ENCODE measurements at places on chromosomes 5 and 9.

DNA sequence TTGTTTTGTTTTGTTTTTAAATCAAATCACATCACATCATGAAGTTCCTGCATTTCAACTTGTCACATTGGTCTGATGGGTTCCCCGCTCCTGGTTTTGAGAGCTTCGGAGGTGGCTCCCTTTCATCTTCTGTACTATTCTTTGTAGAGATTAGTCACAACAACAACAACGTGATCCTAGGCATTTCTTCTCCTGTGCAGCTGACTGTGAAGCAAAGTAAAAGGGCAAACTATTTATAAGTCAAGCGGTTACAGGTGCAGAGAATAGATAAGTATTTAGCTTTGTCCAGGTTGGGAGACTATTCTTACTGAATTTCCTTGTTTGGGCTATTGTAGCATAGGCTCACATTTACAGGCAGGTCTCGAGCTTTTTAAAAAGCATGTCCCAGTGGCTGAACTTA, 197.7 kb upstream of the CDKN2B start:
- no peak for DNase-seq

- DNase-seq: no peak
Measured at GRCh38 chr5:81395262-81395661, 1.3 kb upstream of the ACOT12 start.

DNA sequence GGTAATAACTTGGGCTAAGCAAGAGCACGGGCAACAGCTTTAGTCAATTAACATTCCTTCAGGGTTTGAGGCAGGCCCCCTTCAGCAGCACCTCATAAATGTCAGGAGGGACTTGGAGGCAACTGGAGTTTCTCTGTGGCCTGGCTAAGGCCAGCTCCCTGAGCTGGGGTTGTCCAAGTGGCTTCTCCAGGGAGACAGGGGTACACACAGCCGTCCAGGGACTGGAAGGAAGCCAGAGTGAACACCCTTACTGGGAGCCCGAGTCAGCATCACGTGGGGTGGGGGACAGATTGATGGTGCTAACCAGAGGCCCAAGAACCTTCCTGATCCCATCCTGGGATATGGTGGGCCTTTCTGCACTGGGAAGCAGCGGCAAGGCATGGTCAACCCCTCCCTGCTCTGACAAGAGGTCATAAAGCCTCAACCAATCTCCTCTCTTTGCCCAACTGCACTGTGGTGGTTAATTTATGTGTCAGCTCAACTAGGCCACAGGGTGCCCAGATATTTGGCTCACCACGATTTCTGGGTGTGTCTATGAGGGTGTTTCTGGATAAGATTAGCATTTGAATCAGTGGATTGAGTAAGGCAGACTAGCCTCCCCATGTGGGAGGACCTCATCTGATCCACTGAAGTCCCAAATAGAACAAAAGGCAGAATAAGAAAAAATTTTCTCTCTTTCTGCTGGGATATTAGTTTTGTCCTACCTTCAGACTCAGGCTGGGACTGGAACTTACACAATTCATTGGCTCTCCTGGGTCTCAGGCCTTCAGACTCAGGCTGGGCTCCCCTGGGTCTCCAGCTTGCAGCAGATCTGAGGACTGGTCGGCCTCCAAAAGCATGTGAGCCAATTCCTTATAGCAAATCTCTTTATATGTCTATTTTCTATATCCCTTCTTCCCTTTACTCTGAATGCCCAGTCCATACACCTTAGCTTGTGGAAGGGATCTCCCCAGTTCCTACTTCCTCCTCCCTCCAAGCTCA, 127.2 kb upstream of the LARP1 start:
- peak; percentile 89 for DNase-seq

GRCh38 chr5:34608859-34609648, 47.1 kb upstream of the RAI14 start:
- DNase-seq: no peak

DNA sequence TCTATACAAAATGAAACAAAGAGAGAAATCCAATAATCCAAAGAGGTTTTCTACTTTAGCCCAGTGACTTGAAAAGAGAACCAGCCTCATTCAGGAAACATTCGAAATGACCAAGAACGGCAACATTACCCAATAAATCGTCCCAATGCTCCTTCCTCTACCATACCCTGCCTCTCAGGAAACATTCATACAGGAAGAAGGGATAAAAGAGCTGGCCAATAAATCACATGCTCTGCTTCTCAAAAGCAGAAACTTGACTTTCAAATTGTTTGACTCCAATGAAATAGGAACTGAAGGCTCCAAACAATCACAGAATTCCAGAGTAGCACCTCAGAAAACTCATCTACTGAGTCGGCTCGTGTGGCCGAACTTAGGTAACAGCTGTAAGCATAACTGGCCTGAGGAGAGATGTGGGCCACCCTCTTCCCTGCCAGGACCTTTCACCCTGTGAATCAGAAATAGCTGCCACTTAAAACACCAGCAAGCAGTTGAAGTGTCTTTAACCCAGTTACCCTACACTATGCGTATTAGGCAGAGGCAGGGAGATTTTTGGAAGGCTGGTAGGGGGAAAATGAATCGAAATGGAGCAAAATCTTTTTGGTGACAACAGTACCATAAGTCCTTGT, 14.6 kb downstream of the ARL15 start:
- DNase-seq: no peak

DNA sequence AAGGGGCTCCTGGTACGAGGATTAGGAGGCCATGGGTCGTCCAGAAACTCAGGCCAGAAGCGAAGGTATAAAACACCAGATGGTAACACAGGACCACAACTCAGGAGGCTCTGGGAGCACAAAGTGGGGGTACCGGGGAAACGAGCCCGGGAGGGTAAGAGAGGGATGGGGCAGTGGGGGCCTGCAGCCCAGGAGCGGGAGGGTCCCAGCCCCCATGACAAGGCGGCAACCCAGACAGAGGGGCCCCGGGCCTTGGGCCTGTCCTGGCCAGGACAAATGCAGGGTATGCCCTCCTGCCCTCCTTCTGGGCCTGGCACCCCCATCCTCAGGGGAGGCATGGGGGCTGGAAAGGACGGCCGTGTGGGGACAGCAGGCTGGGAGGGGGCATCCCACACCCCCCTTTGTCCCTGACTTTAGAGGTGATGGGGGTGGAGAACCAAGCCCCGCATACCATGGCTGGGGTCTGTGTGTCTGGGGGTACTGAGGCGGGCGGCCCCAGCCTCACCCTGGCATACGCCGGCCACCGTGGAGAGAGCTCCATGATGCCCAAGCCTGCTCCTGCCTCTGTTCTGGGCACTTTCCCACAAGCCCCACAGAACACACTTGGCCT, 47.0 kb upstream of the EXOC3 start:
- no peak for DNase-seq

GRCh38 chr5:121746763-121747162, 104.9 kb upstream of the FTMT start:
- DNase-seq: no peak

GRCh38 chr9:73714294-73714693, 562.6 kb downstream of the ANXA1 start:
- DNase-seq: no peak

- no peak for DNase-seq
Measured at GRCh38 chr5:160466889-160467554, 45.4 kb downstream of the PTTG1 start.

DNA sequence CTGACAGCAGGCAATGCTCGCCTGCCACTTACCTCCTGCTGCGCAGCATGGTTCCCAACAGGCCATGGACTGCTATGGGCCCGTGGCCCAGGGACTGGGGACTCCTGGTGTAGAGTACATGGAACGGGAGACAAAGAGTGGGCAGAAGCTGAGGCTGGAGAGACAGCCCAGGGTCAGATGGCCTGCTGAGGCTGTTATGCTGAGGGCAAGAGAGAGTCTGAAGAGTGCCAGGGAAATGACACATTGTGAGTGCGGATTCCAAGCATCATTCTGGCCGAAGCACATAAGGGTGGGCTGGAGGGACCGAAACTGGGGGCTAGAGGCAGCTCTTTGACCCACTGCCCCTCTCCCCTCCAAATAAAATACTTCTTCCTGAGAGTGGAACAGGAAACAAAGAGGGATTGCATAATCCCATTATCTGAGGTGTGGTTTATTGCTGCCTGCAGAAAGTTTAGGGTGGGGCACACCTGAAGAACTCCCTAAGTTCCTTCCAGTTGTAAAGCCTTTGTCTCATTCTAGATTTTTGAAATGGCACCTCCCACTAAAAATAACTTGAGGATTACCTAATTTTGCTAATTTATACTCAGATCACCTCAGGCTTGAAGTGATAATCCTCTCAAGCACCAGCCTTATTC, 158.1 kb downstream of the ATP10B start:
- no peak for DNase-seq

- DNase-seq: peak; percentile 27
Measured at GRCh38 chr9:15010581-15010980, 100.4 kb upstream of the FREM1 start.

DNA sequence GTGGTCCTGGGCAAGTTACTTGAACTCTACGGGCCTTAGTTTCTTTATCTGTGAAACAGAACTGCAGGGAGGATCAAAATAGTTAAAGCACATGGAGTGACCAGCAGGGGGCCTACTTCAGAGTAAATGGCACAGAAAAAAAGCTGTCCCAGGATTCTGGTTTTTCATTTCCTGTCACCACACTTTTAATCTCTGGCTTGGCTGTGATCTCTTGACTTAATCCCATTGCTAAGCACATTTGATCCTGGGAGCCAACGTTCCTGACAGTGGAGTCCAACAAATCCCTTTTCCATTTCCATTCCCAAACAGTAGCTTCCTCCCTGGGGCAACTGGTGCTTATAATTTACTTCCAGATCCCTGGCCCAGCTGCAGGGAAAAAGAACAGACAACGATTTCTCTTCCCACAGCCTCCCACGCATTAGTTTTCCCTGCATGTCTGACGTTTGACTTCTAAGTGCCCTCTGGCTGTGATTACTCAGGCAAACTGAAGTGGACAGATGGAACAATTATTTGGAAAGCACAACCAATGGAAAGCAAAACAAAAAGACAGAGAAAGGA, 136.5 kb upstream of the STK32A start:
- DNase-seq: no peak
